ENCODE measurements at places on chromosomes 5 and 9.

- DNase-seq, result no peak
Measured at GRCh38 chr5:1189269-1189668, 12.1 kb upstream of the SLC6A19 start.

DNA sequence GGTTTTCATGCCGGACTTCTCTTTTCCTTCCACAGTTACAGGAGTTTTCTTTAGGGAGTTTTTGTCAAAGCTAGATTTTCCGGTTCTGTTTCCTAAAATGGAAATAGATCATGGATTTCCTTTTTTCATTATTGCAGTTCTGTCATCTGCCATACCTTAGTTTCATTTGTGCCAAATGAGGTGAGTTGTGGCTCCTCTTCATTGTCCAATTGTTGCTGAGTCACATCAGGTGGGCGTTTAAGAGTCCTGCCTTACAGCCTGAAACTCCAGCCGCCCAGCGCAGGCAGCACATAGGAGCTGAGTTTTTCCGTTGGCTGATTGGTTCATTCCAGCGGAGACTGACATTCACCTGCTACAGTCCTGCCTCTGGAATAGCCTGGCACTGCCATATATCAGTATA is 14.1 kb downstream of the SLC25A25 start:
- no peak for DNase-seq

DNA sequence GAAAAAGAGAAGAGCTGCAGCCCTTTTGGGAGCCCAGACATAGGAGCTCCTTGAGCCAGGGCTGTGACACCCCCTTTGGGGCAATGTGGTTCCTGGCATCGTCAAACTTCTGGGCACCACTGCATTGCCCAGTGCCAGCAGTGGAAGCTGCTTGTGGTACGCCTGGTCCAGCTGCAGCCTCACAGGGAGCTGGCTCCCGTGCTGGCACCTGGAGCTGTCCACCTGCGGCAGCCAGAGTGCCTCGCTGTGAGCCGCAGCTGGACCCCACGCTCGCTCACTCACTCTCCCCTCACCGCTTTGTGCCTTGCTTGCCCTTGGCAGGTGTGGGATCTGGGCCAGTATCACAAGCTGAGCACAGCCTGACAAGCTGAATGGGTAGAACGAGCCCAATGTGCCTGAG is 1150.8 kb upstream of the CDH6 start:
- no peak for DNase-seq

- DNase-seq, result no peak
Measured at GRCh38 chr5:10286162-10286861, 21.4 kb downstream of the CMBL start.

Measured in left colon (tissue), 2 donors.